Mesothelial cell of epicardium (in vitro differentiated cells): ENCODE measurements at places on chromosomes 4 and X. TPM values are rescaled to one million over a fixed set of nuclear protein-coding genes. Genes with fewer than 3 reads are reported as not detected.

Gene CLCN4
- 5.7 to 8.6 TPM (median 7.0 TPM) in 3 replicates for total RNA-seq

Gene PLA2G12A
- total RNA-seq = 49.7 to 53.8 TPM (median 51.0 TPM) in 3 replicates

Gene LAS1L
- total RNA-seq = 42.5 to 46.8 TPM (median 46.1 TPM) in 3 replicates

Gene KIT
- 7.4 to 10.6 TPM (median 8.0 TPM) in 3 replicates for total RNA-seq

Gene CT45A5
- not detected in 3 replicates for total RNA-seq

Gene EDNRA
- 135 to 140 TPM (median 135 TPM) in 3 replicates for total RNA-seq

Gene NKX3-2
- total RNA-seq = 1.3 to 1.4 TPM (median 1.3 TPM) in 3 replicates

Gene BEND2
- not detected in 3 replicates for total RNA-seq

Gene TMEM35A
- total RNA-seq = 6.2 to 6.8 TPM (median 6.7 TPM) in 3 replicates

Gene KLKB1
- not detected in 3 replicates for total RNA-seq

Gene PRMT9
- total RNA-seq = 13.6 to 14.8 TPM (median 13.6 TPM) in 3 replicates

Gene PDZD11
- 32.1 to 34.8 TPM (median 32.5 TPM) in 3 replicates for total RNA-seq

Gene STS
- 4.2 to 4.5 TPM (median 4.4 TPM) in 3 replicates for total RNA-seq

Gene GBA3
- not detected in 3 replicates for total RNA-seq

Gene PCDH18
- total RNA-seq = 112 to 127 TPM (median 121 TPM) in 3 replicates

Gene FMR1NB
- not detected in 3 replicates for total RNA-seq

Gene ANKRD50
- 72.0 to 76.5 TPM (median 73.1 TPM) in 3 replicates for total RNA-seq

Gene VCX3A
- total RNA-seq = 0.40 to 0.63 TPM (median 0.41 TPM) in 3 replicates

Gene CAPN6
- total RNA-seq = 84.3 to 90.8 TPM (median 88.2 TPM) in 3 replicates

Gene JAKMIP1
- not detected in 3 replicates for total RNA-seq

Gene ZNF157
- 0.68 to 1.1 TPM (median 0.69 TPM) in 3 replicates for total RNA-seq

Gene PRAF2
- total RNA-seq = 30.5 to 32.0 TPM (median 31.7 TPM) in 3 replicates

Gene MAP7D2
- 0.93 to 1.4 TPM (median 1.3 TPM) in 3 replicates for total RNA-seq

Gene DDX53
- not detected in 3 replicates for total RNA-seq

Gene REPS2
- 5.2 to 7.2 TPM (median 6.9 TPM) in 3 replicates for total RNA-seq

Gene KIAA0232
- total RNA-seq = 36.5 to 39.6 TPM (median 37.8 TPM) in 3 replicates

Gene NLGN4X
- 22.0 to 24.6 TPM (median 23.5 TPM) in 3 replicates for total RNA-seq

Gene UGT2A1
- total RNA-seq = not detected in 3 replicates

Gene TLR6
- total RNA-seq = 0.77 to 1.2 TPM (median 0.98 TPM) in 3 replicates

Gene TCP11X2
- not detected in 3 replicates for total RNA-seq

Gene CLDN24
- not detected in 3 replicates for total RNA-seq

Gene PSAPL1
- 0.07 TPM in 1 of 3 replicates, not detected in the others for total RNA-seq

Gene RHOXF2
- not detected in 3 replicates for total RNA-seq

Gene PDE5A
- 24.2 to 27.4 TPM (median 27.1 TPM) in 3 replicates for total RNA-seq

Gene CYSLTR1
- total RNA-seq = 0.54 to 0.68 TPM (median 0.62 TPM) in 3 replicates

Gene PGRMC1
- total RNA-seq = 137 to 143 TPM (median 140 TPM) in 3 replicates

Gene CHRNA9
- not detected in 3 replicates for total RNA-seq

Gene PABPC1L2A
- total RNA-seq = not detected in 3 replicates

Gene ASMT
- 0.45 to 0.54 TPM (median 0.51 TPM) in 3 replicates for total RNA-seq
